Common myeloid progenitor, CD34-positive (primary cell): ENCODE measurements at places on chromosomes 6 and 20.
A peak's percentile ranks its signal among the peaks of the same experiment; 100 is the strongest.

DNA sequence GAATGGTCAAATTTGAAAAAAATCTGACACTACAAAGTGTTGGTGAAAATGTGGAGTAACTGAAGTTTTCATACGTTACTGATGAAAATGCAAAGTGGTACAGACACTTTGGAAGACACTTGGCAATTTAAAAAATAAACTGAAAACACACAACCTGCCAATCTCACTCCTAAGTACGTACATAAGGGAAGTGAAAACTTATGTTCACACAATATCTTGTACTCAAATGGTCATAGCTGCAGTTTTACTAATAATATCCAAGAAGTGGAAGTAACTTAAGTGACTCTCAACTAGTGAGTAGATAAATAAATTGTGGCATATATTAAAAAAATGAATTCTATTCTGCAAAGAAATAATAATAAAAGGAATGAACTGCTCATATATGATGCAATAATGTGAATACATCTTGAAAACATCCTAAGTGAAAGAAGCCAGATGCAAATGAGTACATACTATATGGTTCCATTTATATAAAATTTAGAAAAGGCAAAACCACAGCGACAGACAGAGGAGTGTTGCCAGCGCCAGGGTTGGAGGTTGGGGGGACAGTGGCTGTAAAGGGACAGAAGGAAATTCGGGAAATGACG, 198.2 kb downstream of the ERMARD start:
- no peaks in the 10 kb centered on the region for H3K4me1 ChIP-seq
- DNase-seq: no peak
- no peak overlapping the region for H3K4me3 ChIP-seq
- H3K27ac ChIP-seq: no peak overlapping the region

DNA sequence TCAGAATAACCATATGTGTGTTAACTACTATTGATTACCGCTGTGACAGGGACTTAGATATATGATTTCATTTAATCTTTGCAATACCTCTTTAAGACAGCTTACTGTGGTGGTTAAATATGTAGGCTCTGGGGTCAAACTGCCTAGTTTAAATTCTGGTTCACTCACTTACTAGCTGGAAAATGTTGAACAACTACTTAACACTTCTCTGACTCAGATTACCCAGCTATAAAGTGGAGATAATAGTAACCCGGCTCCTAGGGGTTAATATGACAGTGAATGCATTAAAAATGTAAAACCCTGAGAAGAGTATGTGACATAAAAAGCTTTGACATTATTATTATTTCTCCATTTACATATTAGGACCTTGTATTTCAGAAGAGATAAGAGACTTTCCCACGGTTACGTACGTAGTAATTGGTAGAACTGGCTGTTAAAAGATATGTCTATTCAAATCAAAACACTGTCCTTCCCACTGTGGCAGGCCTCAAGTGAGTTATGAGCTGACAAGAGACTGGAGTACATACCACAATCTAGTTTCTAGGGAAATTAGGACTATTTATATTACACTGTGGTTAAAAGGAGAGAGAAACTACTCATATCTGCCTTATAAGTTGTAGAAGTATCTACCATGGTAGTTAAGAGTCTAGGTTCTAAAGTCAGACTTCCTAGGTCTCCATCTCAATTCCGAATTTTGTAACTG, 4.4 kb upstream of the PLCB1 start:
- H3K4me3 ChIP-seq: no peak overlapping the region
- H3K27me3 ChIP-seq: no peaks in the 10 kb centered on the region
- H3K4me1 ChIP-seq: peaks cover 2% of the 10 kb centered on the region
- H3K36me3 ChIP-seq: no peaks in the 10 kb centered on the region
- no peak overlapping the region for H3K27ac ChIP-seq

DNA sequence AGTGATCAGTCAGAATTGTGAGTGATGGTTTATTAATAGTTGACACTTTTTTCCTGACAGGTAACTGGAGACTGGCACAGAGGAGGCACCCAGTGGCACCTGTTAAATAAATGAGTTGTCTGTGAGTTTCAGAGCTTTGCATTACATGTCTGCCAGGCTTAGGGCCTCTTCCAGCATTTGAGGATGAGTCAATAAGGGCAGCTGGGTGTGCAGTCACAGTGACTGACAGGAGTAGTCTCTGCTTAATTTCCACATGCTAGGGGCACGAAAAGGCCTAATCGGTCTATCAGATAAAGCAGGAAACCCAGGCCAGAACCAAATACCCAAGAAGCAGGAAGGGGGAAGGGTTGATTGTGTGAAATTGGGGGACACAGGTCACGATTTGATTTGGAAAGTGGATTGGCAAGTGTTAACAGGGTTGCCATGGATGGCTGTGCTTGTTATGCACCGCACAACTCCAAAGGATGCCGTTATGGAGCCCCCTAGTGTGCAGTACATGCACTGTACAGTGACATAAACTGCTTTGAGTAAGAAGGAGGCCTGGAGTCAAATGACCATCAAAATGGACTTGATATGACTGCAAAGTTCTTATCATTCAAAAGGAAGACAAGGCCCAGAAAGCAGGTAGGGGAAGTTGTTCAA, 111.9 kb upstream of the GGTLC1 start:
- no peaks in the 10 kb centered on the region for H3K27me3 ChIP-seq
- H3K27ac ChIP-seq: no peak overlapping the region
- no peaks in the 10 kb centered on the region for H3K4me1 ChIP-seq
- DNase-seq: peak; percentile 47

DNA sequence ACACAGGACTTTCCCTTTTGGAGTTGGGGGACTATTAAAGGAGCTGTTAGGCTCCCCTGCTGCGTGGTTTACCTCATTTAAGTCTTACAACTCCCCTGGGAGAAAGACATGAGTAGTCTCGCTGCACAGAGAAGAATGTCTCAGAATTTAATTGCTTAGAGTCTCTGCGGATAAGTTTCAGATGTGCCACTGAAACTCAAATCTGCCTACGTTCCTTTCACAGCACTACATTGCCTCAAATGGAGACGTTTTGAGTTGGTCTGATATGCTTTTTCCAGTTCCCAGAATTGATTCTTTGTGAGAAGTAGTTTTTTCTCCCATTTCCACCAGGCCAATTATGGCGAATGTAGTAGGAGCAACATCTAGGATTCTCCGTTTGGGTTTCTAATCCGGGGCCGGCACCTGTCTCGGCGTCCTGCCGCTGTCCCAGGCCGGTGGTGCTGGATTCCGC, 532 bp upstream of the SLC35F1 start:
- H3K27me3 ChIP-seq: peaks cover 25% of the 10 kb centered on the region
- H3K4me1 ChIP-seq: peaks cover 16% of the 10 kb centered on the region
- no peaks in the 10 kb centered on the region for H3K36me3 ChIP-seq
- H3K27ac ChIP-seq: no peak overlapping the region
- DNase-seq: no peak

- peak overlapping the region; percentile 64 for H3K27ac ChIP-seq
- DNase-seq: peak; percentile 99
- H3K27me3 ChIP-seq: no peaks in the 10 kb centered on the region
- H3K4me1 ChIP-seq: peaks cover 39% of the 10 kb centered on the region
Measured at GRCh38 chr6:22062807-22063408, 233.9 kb downstream of the PRL start.

DNA sequence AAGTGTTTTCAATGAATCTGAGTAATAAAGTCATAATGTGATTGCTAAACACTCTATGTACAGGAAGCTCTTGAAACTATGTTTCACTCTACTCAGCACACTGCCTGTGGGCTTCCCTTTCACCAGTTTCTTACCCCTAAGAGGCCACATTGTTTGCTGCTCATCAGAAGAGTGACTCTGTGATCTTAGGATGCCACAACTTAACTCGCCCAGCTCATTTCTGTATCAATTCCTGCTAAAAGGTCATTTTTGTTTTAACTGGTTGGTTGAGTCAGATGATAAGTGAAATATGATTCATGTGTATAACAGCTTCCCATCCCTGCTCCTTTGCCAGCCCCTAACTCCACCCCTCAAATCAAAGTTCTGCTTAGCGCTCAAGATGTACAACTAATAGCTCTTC, 9.8 kb upstream of the NDUFAF4 start:
- H3K4me1 ChIP-seq: no peaks in the 10 kb centered on the region
- H3K27me3 ChIP-seq: peaks cover 7% of the 10 kb centered on the region
- no peaks in the 10 kb centered on the region for H3K36me3 ChIP-seq
- no peak overlapping the region for H3K4me3 ChIP-seq

DNA sequence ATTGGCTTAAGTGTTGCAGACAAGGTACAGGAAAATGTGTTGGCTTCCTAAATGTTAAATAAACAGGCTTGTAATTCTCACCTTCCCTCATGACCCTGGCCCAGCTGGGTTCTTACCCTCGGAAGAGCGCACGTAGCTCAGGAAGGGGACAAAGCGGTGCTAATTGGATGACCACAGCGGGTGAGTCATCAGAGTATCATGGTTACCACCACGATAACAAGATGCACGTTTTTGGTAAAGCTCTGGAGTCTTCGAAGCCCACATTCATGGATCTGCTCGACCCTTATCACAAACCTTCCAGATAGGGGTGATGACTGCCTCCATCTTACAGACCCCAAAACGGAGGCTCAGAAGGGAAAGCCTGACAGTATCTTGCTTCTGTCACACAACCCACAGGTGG, 32.8 kb downstream of the APCDD1L start:
- no peaks in the 10 kb centered on the region for H3K4me1 ChIP-seq
- H3K27me3 ChIP-seq: no peaks in the 10 kb centered on the region
- DNase-seq: no peak

DNA sequence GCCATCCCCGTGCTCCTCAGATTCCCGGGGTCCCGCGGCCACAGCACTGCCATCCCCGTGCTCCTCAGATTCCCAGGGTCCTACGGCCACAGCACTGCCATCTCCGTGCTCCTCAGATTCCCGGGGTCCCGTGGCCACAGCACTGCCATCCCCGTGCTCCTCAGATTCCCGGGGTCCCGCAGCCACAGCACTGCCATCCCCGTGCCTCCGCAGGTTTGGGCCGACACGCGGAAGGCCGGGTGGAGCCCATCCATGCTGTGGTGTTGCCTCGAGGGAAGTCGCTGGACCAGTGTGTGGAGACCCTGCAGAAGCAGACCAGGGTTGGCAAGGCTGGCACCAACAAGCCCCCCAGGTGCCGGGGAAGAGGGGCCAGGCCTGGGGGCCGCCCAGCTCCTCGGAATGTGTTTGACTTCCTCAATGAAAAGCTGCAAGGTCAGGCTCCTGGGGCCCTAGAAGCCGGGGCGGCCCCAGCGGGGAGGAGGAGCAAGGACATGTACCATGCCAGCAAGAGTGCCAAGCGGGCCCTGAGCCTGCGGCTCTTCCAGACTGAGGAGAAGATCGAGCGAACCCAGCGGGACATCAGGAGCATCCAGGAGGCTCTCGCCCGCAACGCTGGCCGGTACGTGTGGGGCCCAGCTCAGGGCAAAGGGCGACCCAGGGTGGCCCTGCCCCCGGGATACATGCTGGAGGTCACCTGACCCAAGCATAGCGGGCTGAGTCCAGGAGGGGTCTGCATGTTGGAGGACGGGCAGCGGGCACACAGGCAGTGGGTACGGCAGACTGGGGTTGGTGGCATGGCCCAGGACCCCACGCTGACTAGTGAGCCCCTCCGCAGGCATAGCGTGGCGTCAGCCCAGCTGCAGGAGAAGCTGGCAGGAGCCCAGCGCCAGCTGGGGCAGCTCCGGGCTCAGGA, 1.3 kb upstream of the LIME1 start:
- DNase-seq: no peak
- H3K4me3 ChIP-seq: no peak overlapping the region
- peaks cover 32% of the 10 kb centered on the region for H3K4me1 ChIP-seq
- peaks cover 5% of the 10 kb centered on the region for H3K27me3 ChIP-seq

DNA sequence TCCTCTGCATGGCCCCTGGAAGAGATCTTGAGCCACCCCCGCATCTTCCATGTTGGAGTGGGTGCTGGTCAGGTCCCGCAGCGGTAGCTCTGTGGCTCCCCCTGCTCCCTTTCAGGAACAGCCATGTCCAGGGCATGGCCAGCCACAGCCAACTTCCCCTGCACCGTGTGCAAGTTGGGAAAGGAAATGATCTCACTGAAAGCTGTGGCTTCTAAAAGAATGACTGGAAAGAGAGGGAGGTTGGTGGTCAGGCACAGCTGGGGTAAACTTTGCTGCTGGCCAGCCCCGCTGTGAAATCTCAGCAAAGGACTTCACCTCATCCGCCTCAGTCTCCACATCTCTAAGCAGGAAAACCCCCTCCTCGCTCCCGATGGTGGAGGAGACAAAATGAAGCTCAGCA, 153.6 kb upstream of the CST7 start:
- H3K4me3 ChIP-seq: no peak overlapping the region
- H3K27me3 ChIP-seq: no peaks in the 10 kb centered on the region
- DNase-seq: no peak
- H3K4me1 ChIP-seq: peaks cover 5% of the 10 kb centered on the region
- H3K36me3 ChIP-seq: no peaks in the 10 kb centered on the region

- no peaks in the 10 kb centered on the region for H3K4me1 ChIP-seq
- H3K4me3 ChIP-seq: no peak overlapping the region
- H3K36me3 ChIP-seq: peaks cover 19% of the 10 kb centered on the region
- no peak for DNase-seq
Measured at GRCh38 chr6:143792402-143793279, 50.5 kb upstream of the LTV1 start.

- no peak overlapping the region for H3K27ac ChIP-seq
- no peaks in the 10 kb centered on the region for H3K36me3 ChIP-seq
- DNase-seq: no peak
- no peaks in the 10 kb centered on the region for H3K27me3 ChIP-seq
Measured at GRCh38 chr6:114155763-114156162, 184.8 kb upstream of the HDAC2 start.

- no peaks in the 10 kb centered on the region for H3K4me1 ChIP-seq
- no peaks in the 10 kb centered on the region for H3K27me3 ChIP-seq
- no peak overlapping the region for H3K27ac ChIP-seq
- H3K36me3 ChIP-seq: no peaks in the 10 kb centered on the region
Measured at GRCh38 chr6:29510202-29510601, 22.4 kb upstream of the MAS1L start.
